ENCODE measurements at places on chromosomes 6 and 20.
A peak's percentile ranks its signal among the peaks of the same experiment; 100 is the strongest.

GRCh38 chr6:130043344-130043743, 25.0 kb downstream of the L3MBTL3 start:
- no peak for DNase-seq

GRCh38 chr6:24925661-24926060, 10.1 kb downstream of the RIPOR2 start:
- DNase-seq, result no peak

DNA sequence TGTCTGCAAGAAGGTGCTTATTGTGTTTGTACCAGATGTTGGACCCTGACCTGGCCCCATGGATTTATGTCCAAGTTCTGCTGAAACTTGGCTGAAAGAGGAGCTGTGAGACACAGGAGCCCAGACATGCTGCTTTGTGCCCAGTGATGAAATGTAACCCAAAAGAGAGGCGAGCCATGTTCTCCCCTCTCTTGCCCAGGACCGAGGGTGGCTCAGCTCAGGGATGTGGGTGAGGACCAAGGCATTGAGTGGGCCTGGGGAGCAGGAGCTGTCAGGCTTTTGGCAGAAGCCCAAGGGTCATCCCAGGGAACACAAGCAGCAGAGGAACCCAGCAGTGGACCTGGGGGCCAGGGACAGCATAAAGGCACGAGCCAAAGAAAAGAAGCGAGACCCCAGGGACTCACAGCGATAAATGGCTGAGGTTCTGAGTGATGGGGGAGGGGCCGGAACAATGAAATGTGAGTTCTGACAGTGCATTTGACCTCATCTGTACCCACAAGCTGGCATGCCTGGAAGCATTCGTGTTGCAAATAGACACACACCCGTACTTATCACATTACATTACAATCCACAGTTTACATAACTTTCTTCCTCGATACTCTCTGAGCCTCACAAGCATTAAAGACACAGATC, 363.4 kb upstream of the JARID2 start:
- no peak for DNase-seq

DNA sequence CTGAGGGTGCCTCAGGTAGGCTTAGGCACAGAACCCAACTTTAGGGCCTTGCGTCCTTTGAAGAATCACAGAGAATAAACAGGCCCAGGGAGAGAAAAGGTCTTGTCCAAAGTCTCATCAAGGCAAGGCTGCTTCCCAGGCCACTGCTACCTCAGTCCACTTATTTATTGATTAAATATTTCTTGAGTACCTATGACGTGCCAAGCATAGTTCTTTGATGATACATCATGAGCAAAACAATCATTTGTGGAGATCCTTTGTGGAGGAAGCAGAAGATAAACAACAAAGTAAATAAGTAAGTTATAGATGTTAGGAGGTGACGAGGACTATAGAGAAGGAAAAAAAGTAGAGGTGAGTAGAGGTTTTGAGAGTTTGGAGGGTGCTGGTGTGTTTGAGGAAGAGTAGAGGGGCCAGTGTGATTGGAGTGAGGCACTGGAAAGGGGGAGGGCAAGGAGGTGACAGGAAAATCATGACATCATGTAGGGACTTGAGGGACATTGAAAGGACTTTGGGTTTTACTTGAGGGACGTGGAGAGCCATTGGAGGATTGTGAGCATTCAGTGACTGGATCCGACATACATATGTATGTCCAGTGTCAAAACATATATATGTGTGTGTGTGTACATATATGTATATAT, 14.1 kb upstream of the CHMP4B start:
- DNase-seq, result no peak

DNA sequence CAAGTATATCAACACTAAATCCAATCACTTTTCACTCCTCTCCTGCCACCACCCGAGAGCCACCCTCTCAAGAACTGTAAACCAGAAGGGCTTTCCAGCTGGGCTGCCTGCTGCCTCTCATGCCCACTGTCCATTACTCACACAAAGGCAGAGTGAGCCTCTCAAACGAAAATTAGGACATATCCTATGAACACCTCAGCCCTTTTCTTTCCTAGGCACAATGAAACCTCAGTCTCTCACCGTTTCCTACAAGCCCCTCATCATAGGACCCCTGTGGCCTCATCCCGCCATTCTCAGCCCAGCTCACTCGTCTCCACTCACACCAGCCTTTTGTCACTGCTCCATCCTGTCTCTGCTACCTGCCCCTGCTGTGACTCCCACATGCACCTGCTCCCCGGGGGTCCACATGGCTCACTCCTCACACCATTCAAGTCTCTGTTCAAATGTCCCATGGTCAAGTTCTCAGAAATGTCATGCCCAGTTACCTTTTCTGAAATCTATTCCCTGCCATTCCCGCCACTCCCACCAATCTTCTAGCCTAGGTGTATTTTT, 7.4 kb downstream of the HLA-F start:
- no peak for DNase-seq

DNA sequence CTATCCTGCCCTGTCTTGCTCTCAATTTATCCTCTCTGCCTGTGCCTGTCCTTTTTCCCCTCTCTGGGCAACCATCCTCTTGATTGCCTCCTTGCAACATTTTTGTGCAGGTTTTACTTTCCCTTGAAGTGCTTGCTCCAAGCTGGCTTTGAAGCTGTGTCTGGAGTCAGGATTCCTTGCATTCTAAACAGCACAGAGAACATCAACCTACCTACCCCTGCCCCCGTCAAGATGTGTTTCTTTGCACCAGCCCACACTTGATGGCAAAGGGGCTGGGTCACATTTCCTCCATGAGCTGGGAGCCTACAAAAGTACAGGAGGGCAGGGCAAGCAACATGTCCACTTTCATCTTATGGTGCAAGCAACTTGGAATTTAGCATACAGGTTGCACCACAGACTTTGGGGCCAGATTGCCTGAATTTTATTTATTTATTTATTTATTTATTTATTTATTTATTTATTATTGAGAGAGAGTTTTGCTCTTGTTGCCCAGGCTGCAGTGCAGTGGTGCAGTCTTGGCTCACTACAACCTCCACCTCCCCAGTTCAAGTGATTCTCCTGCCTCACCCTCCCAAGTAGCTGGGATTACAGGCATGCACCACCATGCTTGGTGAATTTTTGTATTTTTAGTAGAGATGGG, 206.3 kb downstream of the COL19A1 start:
- no peak for DNase-seq

DNA sequence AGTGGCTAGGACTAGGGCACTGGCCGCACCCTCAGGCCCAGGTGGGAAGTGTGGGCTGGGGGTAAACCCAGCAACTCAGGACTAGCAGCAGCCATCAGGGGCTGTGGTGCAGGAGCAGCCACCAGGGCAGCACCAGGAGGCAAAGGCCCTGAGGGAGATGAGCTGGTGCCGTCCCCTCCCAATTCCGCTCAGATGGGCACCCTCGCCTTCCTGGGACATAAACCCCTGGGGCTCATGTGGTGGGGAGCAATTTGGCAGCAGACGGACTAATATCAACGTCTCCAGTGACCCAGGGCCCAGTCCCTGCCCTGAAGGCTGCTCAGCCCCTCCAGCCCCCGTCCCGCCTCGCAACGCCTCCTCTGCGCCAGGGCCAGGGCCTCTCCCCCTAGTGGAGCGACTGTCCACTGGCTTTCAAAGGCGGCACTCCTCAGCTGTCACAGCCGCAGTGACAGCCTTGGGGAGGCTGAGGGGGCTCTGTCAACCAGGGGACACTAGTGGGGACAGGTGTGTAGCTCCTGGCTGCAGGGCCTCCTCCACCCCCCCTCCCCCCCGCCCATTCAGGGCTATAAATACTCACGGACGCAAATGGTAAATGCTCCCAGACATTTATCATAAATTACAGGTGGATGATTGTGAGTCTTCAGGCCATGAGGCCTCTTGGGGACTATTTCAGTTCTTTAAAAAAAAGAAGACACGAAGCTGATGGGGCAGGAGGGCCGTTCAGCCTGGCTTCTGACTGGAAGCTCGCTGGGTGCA, 349.9 kb downstream of the ZFAND3 start:
- DNase-seq, result no peak

DNA sequence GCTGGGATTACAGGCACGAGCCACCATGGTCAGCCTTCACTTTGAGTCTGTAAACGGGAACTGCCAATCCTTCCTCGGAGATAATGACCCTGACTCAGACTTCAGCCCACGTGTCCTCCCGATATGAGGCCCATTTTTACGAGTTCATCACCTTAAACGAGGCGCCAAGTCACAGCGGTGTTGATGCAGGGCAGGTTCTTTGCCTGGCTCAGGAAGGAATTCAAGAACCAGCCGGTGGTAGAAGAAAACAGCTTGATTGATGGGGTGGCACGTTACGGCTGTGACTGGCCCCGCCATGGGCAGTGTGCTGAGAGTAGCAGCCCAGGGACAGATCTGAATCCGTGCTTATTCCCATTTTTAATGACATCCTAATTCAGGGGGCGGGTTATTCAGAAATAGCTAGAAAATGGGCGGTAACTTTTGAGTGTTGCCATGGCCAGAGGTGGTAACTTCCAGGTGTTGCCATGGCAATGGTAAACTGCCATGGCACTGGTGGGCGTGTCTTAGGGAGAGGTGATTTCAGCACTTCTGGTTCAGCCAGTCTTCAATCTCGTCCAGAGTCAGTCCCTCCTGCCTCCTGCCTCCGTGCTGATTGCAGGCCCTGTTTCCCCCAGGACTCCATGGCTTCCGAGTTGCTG, 9.1 kb upstream of the MAP1LC3A start:
- DNase-seq, result no peak

DNA sequence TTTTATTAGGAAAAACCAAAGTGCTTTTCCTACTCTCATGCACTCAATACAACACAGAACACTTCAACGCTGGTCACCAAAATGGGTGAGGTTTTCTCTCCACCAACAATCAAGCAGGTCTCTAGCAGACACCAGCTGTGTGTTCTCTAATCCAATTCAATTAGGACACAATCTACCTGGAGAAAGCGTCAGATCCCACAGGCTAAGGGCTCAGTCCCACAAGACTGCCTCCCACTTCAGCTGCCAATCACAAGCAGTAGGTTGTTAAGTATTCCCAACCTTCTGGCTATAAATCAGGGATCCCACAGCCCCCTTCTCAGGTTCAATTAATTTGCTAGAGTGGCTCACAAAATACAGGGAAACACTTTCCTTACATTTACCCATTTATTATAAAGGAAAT, 47.7 kb downstream of the STMND1 start:
- DNase-seq, result no peak

GRCh38 chr20:41672282-41672681, 54.1 kb upstream of the CHD6 start:
- no peak for DNase-seq

DNA sequence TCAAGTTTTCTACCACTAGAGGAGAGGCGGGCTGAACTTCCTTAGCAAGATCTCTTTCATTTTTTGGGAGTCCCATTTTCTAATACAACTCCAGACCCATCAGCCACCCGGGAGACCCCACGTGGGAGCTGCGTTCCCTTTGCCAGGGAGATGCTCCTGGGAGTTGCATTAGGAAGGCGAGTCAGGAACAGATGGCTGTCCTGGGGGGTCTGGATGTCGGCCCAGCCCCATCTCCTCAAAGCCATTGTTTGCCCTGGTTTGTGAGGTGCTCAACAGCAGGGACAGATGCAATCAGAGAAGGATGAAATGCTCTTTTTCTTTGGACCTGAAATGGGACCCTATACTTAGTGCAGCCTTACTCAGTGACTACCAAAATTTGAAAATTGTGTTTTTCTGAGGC, 39.4 kb downstream of the CARMIL1 start:
- DNase-seq, result no peak

GRCh38 chr6:7532232-7532631, 9.2 kb upstream of the DSP start:
- DNase-seq, result no peak

- DNase-seq, result no peak
Measured at GRCh38 chr6:138289739-138290138, 71.4 kb upstream of the PBOV1 start.

GRCh38 chr20:10603971-10604864, 69.6 kb downstream of the JAG1 start:
- DNase-seq, result no peak

DNA sequence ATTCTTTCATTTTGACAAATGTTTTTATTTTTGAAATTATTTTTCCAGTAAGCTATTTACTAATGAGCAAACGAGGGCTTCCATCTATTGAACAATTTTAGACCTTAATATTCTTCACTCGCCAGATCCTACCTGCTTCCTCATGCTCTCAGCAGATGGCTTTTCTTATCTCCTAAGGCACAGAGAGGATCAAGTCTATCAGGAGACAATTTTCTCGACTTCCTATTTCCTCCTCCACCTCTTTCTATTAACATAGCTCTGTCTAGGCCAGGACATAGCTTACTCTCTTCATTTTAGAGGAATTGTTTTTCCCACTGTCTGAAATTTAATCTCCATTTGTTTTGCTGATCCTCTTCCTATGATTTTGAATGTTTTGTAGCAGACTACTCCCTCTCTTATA, 87.0 kb upstream of the MAN1A1 start:
- no peak for DNase-seq

DNA sequence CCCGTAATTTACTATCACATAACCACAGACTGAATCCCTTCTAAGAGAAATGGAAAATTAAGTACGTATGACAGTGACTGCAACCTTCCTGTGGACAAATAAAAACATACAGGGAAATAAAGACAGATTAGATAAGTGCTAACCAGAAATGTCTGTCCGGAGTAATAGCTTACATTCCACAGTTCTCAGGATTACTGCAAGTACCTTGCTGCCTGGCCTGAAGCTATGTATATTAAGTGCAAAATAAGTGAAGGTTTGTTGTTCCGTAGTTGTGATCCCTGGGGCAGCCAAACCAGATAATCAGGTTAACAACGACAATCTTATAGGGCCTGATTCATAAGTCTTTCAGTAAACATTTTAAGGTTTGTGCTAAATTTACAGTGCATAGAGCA, 2.8 kb downstream of the NEDD9 start:
- DNase-seq, result no peak

- DNase-seq, result peak; percentile 59
Measured at GRCh38 chr6:105431226-105431625, 28.3 kb upstream of the PREP start.

DNA sequence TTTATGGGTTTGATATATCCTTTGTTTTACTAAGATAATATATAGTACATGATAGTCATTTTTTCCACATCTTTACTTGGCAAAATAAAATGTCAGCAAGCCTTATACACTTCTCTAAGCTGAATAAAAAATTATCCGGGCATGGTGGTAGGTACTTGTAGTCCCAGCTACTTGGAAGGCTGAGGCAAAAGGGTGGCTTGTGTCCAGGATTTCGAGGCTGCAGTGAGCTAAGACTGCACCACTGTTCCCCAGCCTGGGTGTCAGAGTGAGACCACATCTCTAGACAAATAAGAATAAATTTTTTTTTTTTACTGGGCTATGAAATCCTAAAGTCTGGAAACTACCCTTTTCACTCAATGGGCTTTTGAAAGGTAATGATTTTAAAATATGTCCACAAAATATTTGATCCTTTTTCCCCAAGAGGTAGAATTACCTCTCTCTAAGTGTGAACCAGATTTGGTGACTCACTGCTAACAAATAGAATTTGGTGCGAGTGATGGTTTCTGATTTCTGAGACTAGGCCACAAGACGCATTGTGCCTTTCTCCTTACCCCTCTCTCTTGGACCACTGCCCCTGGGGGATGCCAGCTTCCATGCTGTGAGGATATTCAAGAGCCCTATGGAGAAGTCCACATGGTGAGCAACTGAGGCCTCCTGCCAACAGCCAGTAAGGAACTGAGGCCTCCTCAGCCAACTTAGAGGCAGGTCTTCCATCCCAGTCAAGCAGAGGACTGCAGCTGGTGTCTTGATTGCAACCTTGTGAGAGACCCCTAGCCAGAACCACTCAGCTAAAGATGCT, 84.2 kb upstream of the ZNFX1 start:
- DNase-seq, result no peak

Measured in naive thymus-derived CD8-positive, alpha-beta T cell (primary cell).